ENCODE measurements at places on chromosomes 12 and 14.

DNA sequence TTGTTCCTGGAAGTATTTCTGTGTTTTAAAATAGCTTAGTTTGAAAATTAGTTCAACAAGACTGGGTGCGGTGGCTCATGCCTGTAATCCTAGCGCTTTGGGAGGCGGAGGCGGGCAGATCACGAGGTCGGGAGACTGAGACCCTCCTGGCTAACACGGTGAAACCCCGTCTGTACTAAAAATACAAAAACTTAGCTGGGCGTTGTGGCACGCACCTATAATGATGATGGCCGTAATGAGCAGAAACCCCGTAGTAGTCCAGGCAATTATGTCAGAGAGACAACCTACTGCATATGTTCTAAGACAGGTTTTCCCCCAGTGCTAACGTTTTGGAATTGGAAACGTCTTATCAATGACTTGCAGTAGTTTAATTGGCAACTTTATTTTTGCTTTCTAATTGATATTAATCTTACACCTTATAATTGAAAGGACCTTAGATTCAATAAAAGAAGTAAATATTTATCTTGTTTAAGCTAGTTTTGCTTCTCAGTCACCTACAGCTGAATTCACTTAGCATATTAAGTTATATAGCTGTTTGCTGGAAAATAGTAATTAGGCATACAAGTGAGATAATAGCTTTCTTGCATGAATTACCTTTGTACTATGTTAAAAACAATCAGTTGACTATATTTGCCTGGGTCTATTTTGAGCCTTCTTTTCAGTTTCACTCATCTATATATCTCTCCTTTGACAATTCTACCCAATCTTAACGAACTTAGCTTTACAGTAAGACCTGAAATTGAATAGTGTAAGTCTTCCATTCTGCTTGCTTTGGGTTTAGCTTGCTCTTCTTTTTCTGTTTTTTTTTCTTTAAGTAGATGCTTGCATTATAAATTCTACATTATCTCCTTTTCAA, 15.6 kb downstream of the CLECL1 start:
- DNase-seq = no peak

DNA sequence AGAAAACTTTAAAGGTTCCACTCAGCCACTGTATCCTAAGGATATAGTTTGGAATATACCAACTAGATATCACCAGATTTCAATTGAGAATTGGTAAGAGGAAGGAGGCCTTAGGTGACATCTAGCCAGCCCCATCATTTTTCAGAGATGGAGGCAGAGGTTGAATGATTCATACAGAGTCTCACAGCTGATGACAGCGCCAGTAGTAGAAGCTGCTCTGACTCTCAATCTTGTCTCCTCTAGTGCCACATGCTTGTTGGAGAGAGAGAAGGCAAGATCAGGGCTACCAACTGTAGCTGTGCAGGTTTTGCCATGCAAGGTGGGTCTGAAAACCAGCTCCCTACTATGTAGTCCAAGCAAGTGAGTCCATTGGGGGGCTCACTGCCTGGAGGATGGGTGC, 6.1 kb downstream of the FRMD6 start:
- DNase-seq = no peak

- no peak for DNase-seq
Observed at GRCh38 chr12:64097366-64098105, 124.6 kb downstream of the KICS2 start.

DNA sequence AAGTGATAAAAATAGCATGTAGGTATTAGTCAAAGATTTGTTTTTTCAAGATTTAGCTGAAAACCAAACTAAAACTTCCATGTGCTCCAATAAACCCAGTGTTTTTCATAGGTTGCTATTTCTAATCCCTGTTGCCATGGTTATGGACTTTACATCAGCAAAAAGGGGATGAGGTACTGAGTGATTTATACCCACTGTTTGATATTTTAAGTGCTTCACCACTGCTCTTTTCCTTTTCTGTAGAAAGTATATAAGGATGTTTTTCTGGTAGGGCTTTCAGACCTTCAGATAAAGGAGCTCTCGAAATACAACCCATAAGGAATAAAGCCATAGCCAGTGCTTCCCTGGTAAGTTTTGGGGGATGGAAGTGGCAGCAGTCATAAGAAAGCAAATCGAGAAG, at the start of gene OTOGL:
OTOGL (plus strand) TSS at position 279 of the 400 bp plus-strand sequence. CDS start 109,895 bp downstream, outside the sequence.
- DNase-seq = no peak

GRCh38 chr12:131279281-131279921, 325.7 kb downstream of the ADGRD1 start:
- DNase-seq = no peak

DNA sequence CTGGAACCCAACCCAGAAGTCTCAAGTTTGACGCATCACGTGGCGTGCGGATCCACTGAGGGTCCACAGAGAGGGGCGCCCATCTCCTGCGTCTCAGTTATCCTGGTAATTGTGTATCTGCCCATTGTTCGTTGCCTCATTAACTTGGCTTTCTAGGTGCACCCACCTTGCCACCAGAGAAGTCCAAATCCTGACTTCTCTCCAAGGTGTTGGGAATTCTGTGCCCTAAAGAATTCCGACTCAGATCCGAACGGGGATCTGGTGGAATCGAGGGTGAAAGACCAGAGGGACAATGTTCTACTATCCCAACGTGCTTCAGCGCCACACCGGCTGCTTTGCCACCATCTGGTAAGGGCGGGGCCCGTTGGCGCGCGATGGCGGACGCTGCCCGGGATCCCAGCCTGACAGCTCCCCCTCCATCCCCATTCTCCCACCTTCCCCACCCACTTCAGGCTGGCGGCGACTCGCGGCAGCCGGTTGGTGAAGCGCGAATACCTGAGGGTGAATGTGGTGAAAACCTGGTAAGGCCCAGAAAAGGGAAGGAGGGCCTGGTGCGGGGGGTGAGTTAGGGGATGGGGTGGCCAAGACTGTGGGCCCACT, 481 bp downstream of the REC8 start:
- DNase-seq = no peak

All from effector memory CD4-positive, alpha-beta T cell (primary cell).